Activated CD4-positive, alpha-beta T cell treated with anti-CD3 and anti-CD28 coated beads, Interleukin-2, amount 50 U/mL, for 24 hours (primary cell): ENCODE measurements at places on chromosomes 5 and 9.

DNA sequence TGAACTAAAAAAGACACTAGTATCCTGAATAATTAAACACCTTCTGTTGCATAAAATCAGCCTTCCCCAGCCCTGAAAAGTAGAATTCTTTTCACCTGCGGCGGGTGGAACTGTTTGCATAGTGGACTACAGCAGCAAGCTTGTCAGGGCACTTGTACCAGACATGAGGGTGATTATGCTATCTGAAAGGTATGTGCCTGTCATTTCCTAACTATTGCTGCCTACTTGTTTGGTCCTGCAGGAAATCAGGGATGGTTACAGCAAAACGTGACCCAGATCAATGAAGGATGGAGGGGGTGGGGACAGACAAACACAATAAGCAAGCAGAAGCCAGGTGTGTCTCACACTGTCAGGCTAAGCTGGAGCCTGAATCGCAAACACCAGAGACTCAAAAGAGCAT is 385.6 kb downstream of the MLLT3 start:
- no peak for DNase-seq

GRCh38 chr5:137641148-137641547 is 94.7 kb downstream of the KLHL3 start:
- no peak for DNase-seq

DNA sequence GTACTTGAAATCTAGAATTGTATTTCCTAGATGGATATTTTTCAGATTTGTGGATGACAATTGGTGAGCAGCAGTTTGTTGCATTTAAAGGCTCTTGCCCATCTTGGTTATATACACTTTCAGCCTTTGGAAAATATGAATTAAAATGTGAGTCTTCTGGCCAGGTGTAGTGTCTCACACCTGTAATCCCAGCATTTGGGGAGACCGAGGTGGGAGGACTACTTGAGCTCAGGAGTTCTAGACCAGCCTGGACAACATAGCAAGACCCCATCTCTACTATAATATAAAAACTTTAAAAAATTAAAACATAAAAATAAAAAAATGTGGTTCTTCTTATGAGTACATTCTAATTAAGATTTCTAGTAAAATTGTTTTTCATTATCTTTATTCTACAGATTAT is 102.0 kb downstream of the MTREX start:
- DNase-seq: no peak

DNA sequence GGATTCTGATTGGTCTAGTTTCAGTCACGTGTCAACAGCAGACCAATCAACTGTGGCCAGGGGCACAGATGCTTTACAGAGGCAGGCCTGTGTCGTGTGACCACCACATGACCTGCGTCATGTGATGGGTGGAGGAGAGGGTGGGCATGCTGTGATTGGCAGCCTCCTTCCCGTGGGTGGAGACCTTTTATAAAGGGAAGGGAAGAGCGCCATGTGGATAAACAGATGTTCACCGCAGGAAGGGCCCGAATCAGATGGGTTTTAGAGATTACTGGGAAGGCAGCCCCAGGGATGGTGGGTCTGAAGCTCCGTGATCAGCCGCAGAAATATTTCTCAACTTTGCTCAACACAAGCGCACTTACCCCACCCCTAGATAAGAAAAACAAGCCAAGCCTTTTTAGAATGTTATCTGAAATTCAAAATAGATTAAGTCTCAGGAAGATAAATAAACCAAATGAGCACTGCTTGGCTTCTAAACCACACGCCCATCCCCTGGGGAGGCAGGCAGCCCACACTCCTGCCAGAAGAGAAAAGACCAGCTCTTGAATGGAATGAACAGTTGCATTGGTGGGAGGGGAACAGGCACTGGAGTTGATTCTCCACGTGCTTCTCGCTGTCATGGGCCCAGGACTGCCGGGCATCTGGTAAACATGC is 43.6 kb downstream of the ROPN1L start:
- DNase-seq: no peak

GRCh38 chr5:50463726-50464125 is 22.6 kb upstream of the EMB start:
- no peak for DNase-seq

DNA sequence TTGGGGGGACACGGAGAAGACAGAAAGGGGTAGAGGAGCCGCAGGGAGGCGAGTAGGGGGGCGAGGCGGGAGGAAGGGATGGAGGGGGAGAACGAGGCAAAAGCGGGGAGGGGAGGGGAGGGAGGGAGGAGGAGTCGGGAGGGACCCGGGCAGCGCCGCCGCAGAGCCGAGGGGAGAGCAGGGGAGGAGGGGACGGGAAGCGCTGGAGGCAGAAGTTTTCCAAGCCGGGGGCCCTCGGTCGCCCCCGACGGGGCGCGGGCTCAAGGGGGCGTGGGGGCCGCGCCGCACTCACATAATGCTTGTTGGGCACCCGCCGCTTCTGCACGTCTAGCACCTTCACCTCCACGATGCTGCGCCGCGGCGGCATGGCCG is 353 bp downstream of the SH3PXD2B start:
- no peak for DNase-seq

- no peak for DNase-seq
These were observed 7.6 kb downstream of the SLC36A3 start for GRCh38 chr5:151295791-151296477.

DNA sequence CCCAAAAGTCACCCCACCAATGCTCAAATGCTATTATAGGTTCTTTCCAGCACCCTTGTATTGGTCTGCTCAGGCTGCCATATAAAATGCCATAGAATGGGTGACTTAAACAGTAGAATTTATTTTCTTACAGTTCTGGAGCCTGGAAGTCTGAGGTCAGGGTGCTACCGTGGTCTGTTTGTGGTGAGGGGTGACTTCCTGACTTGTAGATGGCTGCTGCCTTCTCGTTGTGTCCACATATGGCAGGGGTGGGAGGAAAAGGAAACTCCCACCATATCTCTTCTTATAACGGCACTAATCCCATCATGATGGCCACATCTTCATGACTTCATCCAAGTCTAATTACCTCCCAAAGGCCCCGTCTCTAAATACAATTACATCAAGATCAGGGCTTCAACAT is 257.8 kb upstream of the TARS1 start:
- no peak for DNase-seq

DNA sequence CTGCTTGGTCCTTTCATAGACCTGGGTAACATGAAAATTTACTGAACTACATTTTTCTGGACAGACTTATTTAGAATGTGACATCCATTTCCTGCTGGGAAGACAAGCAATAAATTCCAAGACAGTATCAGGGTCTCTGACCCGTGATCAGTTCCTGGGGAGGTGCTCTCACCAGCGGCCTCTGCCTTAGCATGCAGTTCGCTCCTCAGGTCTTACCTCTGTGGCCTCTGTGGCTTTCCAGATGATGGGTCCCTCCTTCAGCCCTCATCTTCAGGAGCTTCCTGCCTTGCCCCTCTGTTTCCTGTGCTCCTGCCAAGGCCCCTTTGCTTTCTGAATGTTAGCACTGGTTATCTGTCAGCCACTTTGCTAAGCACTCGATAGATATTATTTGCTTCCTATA is 66.4 kb downstream of the CMYA5 start:
- DNase-seq: no peak

DNA sequence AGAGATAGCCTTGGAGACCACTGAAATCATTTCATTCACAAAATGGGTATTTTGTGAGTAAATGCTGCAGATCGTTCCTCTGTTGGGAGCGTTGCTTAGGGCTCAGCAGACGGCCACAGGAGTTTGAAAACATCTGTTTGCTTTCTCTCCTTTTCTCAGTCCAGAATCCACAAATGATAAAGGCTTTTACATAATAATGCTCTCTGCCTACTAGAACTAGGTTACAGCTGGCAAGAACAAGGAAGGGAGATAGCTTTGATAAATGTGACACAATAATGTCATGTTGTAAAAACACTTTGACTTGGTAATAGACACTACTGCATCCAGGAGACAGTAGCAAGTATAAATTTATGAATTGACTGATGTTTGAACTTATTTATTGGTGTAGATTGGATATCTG is 1072.4 kb upstream of the CDH6 start:
- no peak for DNase-seq

DNA sequence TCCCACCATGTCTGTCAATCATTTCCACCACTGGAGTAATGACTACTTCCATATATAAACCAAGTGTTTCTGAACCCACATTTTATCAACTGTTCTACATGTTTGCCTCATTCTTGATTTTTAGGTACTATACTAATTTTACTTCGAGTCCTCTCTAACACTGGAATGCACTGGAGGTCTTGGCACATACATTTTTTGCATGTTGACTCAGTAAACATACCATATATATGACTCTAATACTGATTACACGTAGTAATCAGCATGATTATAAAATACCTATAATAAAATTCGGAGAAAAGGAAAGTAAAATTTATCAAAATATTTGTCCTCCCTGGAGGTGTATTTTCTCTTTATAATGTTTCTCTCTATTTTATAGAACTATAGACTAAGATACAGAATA is 621.7 kb upstream of the NUDT12 start:
- DNase-seq: no peak

DNA sequence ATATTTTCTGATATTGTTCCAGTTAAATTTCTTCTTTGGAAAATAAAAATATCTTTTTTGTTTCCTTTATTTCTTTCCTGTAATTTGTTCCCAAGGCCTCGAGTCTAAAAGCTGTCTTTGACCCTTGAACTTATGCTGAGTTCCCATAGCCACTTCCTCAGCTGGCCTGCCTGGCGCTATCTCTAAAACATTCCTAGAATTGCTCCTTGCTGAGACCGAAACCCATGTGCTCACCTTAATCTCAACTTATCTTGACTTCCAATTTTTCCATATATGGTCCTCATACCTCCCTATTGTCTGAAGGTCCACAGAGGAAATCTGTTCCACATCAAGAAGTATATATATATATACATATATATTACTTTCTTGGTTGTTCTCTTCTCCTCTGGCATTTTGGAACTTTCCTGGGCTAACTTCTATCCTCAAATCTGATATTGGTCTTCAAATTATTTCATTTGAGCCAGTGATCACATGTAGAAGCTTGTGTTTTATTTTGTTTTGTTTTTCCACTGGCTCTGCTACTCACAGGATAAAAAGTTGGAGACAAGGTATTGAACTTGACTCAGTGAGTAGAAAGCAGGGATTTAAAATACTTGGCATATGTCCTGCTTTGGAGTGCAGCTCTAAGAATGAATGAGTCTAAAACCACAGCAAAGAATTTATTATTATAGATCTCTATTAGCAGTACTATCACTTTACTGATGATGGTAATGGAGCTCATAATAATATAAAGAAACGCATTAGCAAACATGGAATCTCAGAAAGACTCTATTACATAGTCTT is 45.2 kb downstream of the ENC1 start:
- DNase-seq: no peak

DNA sequence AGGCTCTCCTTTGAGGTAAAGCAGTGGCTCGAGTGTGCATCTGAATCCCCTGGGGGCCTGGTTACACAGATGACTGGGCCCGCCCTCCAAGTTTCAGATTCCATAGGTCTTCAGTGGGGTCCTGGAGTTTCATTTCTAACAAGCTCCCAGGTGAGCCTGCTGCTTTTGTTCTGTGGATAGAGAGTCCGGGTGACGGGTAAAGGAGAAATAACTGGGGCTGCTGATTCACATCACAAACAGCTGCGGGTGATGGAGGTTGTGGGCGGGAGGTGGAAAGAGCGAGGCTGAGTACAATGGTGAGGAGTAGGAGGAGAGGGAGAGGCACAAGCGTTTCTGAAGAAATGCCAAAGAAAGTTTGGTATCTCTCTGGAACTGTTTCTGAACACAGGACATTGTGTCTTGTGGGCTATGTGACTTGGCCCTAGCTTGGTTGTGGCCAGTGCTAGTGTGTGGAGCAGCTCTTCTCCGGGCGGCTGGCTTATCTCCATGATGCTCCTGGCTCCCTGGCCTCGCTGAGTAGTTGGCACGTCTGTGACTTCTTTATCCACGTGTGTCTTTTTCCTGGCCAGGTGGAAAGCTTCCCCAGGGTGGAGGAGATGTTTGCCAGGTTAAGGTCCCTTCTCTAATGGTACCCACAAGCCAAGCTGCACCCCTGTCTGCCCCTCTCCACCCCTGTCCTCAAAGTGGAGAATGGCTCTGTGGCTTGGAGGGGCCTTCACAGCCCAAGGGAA is 61.7 kb downstream of the HSPA4 start:
- peak; percentile 16 for DNase-seq
